ENCODE measurements at places on chromosomes 1 and 21.

GRCh38 chr1:18972531-18972930 lies 16.1 kb upstream of the IFFO2 start:
- DNase-seq = no peak

- DNase-seq = no peak
Measured at GRCh38 chr1:110714374-110714995, 39.7 kb upstream of the KCNA3 start.

- DNase-seq = no peak
Measured at GRCh38 chr1:109517337-109517736, 7.8 kb upstream of the AMIGO1 start.

DNA sequence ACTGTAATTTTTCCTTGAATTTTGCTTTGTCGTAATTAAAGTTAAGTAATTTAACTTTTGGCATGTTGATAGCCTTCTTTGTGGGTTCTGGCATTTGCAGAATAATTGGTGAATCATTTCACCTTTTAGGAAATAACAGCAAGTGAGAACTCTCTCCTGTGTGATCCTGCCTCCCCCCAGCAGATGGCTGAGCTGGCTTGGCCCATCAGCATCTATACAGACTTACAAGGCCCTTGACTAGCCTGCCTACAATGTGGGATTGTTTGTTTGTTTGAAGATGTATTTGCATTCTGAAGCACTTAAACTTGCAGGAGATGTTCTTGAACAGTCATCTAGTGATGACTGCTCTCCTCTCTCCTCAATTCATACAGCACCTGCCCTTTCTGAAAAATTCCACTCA lies 55.9 kb downstream of the MACO1 start:
- peak; percentile 23 for DNase-seq

DNA sequence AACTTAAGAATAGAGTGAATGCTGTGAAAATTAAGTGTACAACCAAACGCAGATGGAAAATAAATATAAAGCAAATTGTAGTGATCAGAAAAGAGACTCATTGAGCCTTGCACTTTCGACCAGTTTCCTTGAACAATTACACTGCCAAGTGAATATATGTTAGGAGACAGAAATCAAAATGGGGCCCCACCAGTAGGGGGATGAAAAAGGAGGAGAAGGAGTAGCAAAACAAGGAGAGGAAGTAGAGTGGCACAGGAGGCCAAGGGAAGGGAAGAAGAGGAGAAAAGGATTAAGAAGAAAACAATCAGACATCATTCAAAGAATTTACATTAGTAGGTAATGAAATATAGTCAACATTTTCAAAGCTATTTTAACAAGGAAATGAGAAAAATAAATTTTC lies 1770.6 kb downstream of the PLA2G4A start:
- no peak for DNase-seq

DNA sequence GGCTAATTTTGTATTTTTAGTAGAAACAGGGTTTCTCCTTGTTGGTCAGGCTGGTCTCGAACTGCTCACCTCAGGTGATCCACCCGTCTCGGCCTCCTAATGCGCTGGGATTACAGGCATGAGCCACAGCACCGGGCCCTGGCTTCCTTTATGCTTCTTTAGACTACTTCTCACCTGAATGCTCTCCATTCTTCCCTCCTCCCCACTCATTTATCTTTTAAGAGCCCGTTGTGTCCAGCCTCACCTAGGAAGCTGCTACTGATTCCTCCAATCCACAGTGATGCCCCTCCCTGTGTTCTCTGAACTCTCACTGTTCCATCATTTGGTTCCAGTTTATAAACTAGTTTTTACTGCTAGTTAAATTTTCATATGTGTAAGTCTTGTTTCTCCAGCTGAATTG lies 44.9 kb upstream of the NR5A2 start:
- no peak for DNase-seq

- DNase-seq = peak; percentile 87
Measured at GRCh38 chr1:65174585-65174984, 26.6 kb downstream of the AK4 start.

GRCh38 chr21:14923468-14923867 lies 141.3 kb downstream of the NRIP1 start:
- DNase-seq = no peak

DNA sequence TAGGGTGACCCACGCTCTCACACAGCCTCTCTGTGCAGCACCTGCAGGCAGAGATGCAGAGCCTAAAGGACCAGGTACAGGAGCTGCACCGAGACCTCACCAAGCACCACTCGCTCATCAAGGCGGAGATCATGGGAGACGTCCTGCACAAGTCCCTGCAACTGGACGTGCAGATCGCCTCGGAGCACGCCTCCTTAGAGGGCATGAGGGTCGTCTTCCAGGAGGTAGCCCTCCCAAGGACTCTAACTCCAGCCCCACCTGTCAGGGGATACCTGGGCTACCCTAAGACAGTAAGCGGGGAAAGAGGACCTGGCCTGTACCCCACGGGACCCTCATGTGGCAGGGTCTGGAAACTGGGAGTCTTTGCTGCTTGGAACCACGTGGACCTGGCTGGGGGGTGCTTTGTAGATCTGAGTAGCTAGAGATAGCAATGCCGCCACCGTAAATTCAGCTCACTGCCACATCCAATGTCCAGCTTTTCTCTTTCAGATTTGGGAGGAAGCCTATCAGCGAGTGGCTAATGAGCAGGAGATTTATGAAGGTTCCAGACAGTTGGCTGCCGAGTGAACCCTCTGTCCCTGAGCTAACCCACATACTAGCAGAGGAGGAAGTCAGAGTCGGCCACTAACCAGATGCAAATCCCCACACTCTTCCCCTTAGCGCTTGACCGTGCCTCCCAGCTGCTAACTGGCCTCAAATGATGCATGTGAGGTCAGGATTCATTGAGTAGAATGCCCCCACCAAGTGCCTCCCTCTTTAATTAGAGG lies 6.5 kb downstream of the RNF207 start:
- DNase-seq = no peak

Measured in MG63 (cell line).